Neural cell (in vitro differentiated cells): ENCODE measurements at places on chromosomes 16 and 17. TPM values are rescaled to one million over a fixed set of nuclear protein-coding genes. Genes with fewer than 3 reads are reported as not detected.

TOX3 gene
- 2.3 and 2.8 TPM in 2 replicates for polyA plus RNA-seq

HOXB9 gene
- not detected in 2 replicates for polyA plus RNA-seq

MT3 gene
- polyA plus RNA-seq, result 1.9 and 8.2 TPM in 2 replicates

DYNC1LI2 gene
- polyA plus RNA-seq, result 237 and 249 TPM in 2 replicates

TMED6 gene
- not detected in 2 replicates for polyA plus RNA-seq
